Activated T-cell treated with anti-CD3 and anti-CD28 coated beads, Interleukin-2, amount 50 U/mL, for 1 hour (primary cell): ENCODE measurements at places on chromosomes 7 and 10.

DNA sequence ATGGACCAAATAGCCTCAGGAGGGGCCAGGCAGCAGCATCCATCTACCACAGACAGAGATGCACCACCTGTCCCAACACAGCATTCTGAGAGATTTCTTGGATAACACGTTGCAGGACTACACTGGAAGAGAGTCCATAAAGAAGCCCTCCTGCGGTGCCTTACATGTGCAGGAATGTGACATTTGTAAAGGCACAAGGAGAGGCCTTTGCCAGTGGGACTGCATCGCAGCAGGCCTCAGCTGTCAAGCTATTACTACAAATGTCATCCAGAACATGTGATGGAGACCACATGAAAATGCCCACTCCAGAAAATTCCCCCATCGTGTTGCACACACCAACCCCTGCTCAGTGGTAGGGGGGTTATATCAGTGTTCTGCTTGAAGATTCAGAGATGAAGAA, 77.4 kb downstream of the ATXN7L1 start:
- no peak for DNase-seq

DNA sequence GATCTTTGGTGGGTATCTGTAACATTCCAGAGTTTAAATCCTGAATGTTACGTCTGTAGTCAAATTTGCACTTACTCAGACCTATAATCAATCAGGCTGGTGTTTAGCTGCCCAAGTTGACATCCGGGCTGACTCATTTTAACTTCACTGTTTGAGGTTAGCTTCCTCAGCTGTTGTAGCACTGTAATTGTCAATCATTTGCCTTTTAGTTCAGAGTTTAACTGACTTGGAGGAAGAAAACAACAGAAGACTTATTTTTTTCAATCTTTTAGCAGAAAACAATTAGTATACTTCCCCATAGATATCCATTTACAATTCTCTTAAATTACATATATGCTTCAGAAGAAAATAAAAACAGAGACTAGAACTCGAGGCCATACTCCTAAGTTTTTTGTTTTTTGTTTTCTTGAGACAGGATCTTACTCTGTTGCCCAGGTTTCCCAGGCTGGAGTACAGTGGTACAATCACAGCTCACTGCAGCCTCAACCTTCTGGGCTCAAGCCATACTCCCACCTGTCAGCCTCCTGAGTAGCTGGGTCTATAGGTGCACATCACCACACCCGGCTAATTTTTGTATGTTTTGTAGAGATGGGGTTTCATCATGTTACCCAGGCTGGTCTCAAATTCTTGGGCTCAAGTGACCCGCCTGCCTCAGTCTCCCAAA, 38.5 kb upstream of the LRRC17 start:
- no peak for DNase-seq

DNA sequence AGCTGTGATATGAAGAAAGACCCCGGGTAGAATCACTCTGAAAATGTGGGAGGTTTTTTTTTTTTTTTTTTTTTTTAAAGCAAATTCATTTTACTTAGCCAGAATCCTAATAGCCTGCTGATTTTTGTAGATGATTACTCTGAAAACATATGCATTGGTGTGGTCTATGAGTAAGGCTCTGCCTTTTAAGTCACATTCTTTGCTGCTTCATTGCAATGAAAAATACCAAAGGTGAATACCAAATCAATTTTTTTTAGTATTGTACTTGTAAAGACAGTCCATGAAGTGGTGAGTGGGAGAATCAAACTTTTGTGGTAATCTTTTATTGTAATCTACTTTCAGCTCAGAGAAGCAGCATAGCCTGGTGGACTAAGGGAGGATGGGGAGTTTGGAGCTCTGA, 130.3 kb downstream of the SDK1 start:
- no peak for DNase-seq

- no peak for DNase-seq
Measured at GRCh38 chr7:94683066-94683465, 27.1 kb upstream of the SGCE start.

- DNase-seq, result no peak
Measured at GRCh38 chr7:115359119-115359518, 437.2 kb downstream of the MDFIC start.

GRCh38 chr7:127392182-127392565, 334 bp downstream of the ZNF800 start:
- peak; percentile 76 for DNase-seq

DNA sequence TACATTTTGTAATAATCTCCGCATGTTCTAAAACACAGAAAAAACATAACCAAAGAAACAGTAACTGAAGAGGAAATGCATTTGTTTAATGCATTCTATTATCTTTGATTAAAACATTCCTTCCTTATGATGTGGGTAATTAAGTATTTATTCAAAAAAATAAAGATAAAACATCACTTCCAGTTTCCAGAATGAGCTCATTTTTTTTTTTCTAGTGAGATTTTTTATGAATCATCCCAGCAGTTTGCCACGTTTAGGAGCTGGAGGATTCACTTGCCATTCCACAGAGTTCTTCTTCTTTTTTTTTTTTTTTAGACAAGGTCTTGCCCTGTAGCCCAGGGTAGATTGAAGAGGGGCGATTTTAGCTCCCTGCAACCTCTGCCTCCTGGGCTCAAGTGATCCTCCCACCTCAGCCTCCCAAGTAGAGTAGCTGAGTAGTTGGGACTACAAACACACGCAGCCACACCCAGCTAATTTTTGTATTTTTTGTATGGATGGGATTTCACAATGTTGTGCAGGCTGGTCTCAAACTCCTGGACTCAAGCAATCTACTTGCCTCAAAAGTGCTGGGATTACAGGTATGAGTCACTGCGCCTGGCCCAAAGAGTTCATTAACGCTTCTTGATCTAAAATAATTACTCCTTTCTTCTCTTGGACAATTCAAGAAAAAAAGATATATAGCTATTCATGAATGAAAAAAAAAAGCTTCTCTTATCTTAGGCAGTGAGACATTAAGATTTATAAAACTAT, 177.3 kb downstream of the DKK1 start:
- DNase-seq, result no peak

GRCh38 chr10:25820874-25821273, 113.2 kb upstream of the MYO3A start:
- DNase-seq, result no peak
